ENCODE measurements at places on chromosomes 2 and 18. TPM values are rescaled to one million over a fixed set of nuclear protein-coding genes. Genes with fewer than 3 reads are reported as not detected.

DNA sequence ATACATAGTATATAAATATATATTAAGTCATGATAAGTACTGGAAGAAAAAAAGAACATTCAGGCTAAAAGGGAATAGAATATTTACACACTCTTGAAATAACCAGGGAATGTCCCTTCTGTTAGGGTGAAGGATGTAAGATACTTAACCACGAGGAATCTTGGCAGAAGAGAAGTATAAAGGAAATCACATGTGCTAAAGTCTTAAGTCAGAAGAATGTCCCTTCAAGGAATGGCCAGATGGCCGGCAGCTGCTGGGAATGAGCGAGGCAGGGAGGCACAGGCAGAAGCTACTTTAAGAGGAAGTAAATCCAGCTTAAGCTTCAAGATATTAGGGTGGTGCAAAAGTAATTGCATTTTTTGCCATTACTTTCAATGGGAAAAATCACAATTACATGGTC is 5.5 kb downstream of the CCDC102B start:
- H3K4me1 ChIP-seq = no peaks in the 10 kb centered on the region
- H3K4me3 ChIP-seq = no peak overlapping the region
- H3K27me3 ChIP-seq = no peaks in the 10 kb centered on the region
- no peak overlapping the region for H3K27ac ChIP-seq
- peak; percentile 71 for DNase-seq

DNA sequence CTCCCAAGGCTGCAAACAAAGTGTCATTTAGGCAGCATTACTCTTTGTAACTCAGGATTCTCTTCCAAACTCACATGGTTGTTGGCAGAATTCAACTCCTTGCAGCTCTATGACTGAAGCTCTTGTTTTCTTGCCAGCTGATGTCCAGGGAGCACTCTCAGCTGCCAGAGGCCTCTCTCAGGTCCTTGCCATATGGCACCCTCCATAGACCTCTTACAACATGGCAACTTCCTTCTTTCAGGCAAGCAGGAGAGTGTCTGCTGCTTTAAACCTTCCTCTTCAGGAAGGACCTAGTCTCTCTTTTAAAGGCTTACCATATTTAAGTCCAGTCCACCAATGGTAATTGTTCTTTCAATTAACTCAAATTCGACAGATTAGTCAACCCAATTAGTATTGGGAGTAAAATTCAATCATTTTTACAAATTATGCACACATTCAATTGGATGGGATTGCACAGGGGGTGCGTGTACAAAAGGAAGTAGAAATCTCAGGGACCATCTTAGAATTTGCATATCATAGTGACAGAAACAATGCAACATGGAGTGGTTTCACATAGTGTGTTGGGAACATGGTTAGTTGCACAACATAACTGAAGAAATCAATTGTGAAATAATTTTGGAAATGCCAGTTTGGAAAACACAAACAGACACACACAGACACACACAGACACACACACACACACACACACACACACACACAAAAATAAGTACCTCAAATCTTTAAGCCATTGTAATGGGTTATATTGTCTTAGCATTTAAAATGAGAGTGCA is 893.5 kb upstream of the ZEB2 start:
- no peaks in the 10 kb centered on the region for H3K4me1 ChIP-seq
- no peak overlapping the region for H3K4me3 ChIP-seq
- H3K36me3 ChIP-seq = no peaks in the 10 kb centered on the region
- H3K27me3 ChIP-seq = no peaks in the 10 kb centered on the region

DNA sequence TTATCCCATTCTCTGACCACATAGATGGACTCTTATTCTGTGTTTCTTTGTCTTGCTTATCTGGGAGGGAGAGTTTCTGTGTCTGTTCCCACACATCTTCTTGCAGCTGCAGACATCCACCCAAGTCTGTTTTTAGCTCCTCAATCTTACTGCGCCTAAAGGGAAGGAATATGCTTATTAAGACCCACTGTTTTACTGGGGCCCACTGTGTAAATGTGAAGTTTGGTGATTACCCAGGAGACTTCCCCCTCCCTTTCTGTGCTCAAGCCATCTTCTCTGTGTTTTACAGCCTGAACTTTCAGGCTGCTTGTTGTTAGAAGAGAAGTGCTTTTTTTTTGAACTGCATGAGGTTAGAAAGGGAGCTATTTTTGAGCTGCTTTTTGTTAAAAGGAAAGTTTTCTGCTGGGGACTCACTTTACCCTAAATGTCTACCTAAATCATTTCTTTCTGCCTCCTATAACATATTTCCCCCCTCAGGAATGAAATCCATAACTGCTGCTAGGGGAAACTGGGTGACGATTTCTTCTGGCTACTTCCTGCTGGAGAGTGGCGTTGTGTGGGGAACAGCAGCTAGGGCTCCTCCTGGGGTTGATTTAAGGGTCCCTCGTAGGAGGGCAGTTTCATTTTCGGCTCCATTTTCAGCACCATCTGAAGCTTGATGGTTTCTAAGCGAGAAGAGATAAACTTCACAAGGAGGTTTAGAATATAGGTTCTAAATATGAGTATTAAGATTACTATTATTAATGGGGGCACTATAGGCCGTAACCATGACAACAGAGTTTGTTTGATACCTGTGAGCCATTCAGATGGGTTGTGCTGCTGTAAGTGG is 39.5 kb upstream of the GMCL1 start:
- peaks cover 15% of the 10 kb centered on the region for H3K36me3 ChIP-seq
- H3K27ac ChIP-seq = peak overlapping the region; percentile 34
- peaks cover 5% of the 10 kb centered on the region for H3K4me1 ChIP-seq
- no peak for DNase-seq
- no peaks in the 10 kb centered on the region for H3K27me3 ChIP-seq

DNA sequence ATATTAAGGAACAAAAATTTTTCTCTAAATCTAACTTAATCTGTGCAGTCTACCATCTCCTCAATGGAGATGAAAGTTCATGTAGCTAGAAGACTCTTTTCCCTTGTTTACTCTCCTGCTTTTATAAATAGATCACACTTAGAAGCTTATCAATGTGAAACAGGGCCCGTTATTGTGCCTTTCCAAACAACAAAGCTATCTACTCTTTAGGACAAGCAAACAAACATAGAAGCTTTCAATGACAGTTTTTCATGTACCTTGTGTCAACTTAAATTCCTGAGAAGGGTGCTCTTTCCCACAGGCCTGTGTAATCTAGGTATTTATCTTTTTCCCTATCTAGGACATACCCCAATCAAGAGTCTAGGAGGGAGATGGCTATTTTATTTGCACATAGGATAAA is 247.8 kb upstream of the CWC22 start:
- H3K4me3 ChIP-seq = no peak overlapping the region
- no peak overlapping the region for H3K27ac ChIP-seq
- no peaks in the 10 kb centered on the region for H3K27me3 ChIP-seq
- H3K4me1 ChIP-seq = no peaks in the 10 kb centered on the region
- no peak for DNase-seq
- H3K36me3 ChIP-seq = no peaks in the 10 kb centered on the region

The CPO gene
- not detected for total RNA-seq

- DNase-seq = peak; percentile 86
- peak within 1 kb of the TSS; percentile 77 for H3K27ac ChIP-seq
- H3K4me1 ChIP-seq = peaks cover 31% of the 10 kb centered on the region
- H3K4me3 ChIP-seq = peak within 1 kb of the TSS; percentile 70
- H3K27me3 ChIP-seq = no peaks in the 10 kb centered on the region
Observed at GRCh38 chr2:226799211-226799975, at the start of gene IRS1. Gene IRS1 (minus strand): TSS chr2:226799820. CDS start chr2:226798738, 1,082 bp downstream.

The TWIST2 gene
- total RNA-seq = 12.2 TPM

- H3K4me1 ChIP-seq = peaks cover 15% of the 10 kb centered on the region
- peaks cover 7% of the 10 kb centered on the region for H3K36me3 ChIP-seq
- no peaks in the 10 kb centered on the region for H3K27me3 ChIP-seq
- peak overlapping the region; percentile 95 for H3K4me3 ChIP-seq
Observed at GRCh38 chr2:28393114-28393836, 617 bp downstream of the FOSL2 start.

The MITD1 gene
- total RNA-seq = 21.2 TPM

- H3K27me3 ChIP-seq = no peaks in the 10 kb centered on the region
- no peaks in the 10 kb centered on the region for H3K36me3 ChIP-seq
- DNase-seq = no peak
- no peaks in the 10 kb centered on the region for H3K4me1 ChIP-seq
Observed at GRCh38 chr2:149191915-149192314, 138.5 kb upstream of the LYPD6 start.

GRCh38 chr18:45637546-45638327 is 22.5 kb downstream of the SLC14A2 start:
- DNase-seq = no peak
- H3K4me3 ChIP-seq = no peak overlapping the region
- peaks cover 8% of the 10 kb centered on the region for H3K4me1 ChIP-seq

All from upper lobe of right lung (tissue), 1 donor.